ENCODE measurements at places on chromosomes 7 and 10.

DNA sequence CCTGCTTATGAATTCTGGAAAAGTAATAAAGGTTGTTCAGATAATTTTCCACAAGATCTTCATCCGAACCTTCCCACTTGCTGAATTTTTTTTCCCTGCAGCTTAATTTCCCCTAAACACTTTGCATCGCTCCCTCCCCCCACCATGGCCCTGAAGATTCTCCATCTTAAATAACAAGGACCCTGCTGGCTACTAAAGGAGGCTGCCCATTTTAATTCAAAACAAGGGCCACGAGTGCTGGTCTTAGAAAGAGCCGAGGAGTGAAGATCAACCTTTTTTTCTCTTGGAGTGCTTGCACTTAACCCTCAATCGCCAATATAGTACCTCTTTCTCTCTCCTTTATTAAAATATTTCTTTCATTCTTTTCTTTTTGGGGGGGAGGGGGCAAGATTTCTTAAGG, 9.2 kb upstream of the SP8 start:
- no peak for DNase-seq

- DNase-seq: no peak
These were observed 1.5 kb upstream of the TRDMT1 start for GRCh38 chr10:17202999-17203398.

GRCh38 chr7:118202061-118202460, 18.1 kb downstream of the LSM8 start:
- DNase-seq: no peak

DNA sequence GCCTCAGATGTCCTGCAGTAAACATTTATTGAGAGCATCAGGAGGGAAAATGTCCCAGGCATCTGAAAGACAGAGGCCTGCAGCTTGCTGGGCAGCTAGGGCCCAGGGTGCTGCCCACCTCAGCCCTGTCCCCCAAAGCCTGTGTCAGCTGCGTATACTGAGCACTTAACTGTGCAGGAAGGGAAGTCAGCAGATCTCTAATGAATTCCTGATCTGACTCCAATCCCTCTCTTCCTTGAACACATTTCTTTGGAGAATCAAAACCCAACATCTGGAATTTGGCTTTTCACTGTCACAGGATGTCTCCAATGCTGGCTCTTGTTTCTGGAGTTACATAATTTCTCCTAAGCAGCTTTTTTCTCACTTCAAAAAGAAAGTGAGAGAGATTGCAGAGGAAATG, 364.7 kb upstream of the NFE2L3 start:
- DNase-seq: no peak

Data from forelimb muscle (tissue), 1 donor.